ENCODE measurements at places on chromosomes 16 and 17.

DNA sequence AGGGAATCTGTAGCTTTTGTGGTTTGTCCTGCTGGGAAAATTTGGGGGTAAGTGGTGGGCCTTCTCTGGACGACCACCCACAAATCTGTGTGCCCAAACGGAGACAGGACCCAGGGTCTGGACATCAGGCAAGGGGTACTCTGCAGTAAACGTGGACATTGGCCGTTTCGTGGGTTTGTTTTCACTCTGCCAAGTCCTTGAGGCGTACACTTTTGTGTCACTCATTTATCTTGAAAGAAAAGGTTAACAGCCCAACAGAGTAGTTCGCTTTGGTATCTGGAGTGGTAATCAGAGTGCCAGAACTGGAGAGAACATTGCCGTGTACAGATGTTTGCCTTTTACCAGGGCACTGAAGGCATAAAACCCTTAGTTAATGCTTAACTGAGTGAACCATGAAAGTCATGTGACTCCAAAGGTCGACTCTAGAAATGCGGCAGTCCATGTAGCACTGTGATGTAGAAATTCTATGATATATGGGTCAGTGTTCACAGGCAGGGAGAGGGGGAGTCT, 15.4 kb downstream of the NAA60 start:
- no peak for DNase-seq

- DNase-seq, result no peak
Observed at GRCh38 chr16:67397812-67398545, 4.7 kb upstream of the TPPP3 start.

- DNase-seq, result no peak
Observed at GRCh38 chr16:75262104-75262799, 10.8 kb upstream of the BCAR1 start.

DNA sequence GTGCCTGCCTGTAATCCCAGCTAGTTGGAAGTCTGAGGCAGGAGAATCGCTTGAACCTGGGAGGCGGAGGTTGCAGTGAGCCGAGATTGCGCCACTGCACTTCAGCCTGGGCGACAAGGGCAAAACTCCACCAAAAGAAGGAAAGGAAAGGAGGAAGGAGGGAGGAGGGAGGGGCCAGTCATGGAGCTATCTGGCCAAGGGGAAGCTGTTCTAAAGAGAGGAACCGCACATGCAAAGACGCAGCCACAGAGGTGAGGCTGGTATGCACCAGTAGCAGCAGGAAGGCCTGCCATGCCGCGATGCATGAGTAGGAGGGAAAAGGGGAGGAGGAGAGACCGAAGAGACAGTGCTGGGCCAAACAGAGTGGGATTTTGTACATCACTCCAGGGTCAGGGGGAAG, 35.9 kb downstream of the HSBP1 start:
- no peak for DNase-seq

GRCh38 chr17:14331982-14332298, 31.1 kb downstream of the HS3ST3B1 start:
- no peak for DNase-seq

DNA sequence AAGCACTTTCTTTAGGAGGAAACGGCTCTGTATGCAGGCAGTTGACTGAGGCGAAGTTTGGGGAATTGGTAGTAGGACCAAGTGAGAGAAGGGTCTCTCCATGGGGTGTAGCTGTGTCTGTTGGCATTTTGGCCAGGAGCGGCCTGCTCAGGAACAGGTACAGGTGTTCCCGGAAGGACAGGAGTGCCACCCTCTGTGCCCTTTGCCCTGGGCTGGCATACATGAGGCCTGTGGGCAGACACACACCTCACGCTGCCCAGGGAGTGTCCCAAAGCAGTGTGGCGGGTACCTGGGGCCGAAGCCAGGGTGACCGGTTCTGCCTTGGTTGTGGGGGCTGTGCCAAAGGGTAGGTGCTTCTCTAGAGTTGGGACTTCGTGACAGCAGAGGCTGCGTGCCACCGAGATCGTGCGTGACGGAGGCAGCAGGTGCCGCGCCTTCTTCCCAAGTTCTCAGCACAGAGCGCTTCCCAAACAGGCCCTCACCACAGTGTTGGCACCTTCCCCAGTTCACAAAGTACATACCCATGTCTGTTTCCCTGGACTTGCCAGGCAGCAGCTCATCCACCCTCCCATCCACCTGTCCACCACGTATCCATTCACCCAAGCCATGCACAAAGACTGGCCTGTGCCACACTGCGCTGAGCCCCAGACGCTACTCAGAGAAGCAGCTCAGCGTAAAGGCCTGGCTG, 19.9 kb upstream of the TCF25 start:
- DNase-seq, result no peak

- DNase-seq, result no peak
Observed at GRCh38 chr16:23248261-23249194, 53.6 kb upstream of the SCNN1B start.

DNA sequence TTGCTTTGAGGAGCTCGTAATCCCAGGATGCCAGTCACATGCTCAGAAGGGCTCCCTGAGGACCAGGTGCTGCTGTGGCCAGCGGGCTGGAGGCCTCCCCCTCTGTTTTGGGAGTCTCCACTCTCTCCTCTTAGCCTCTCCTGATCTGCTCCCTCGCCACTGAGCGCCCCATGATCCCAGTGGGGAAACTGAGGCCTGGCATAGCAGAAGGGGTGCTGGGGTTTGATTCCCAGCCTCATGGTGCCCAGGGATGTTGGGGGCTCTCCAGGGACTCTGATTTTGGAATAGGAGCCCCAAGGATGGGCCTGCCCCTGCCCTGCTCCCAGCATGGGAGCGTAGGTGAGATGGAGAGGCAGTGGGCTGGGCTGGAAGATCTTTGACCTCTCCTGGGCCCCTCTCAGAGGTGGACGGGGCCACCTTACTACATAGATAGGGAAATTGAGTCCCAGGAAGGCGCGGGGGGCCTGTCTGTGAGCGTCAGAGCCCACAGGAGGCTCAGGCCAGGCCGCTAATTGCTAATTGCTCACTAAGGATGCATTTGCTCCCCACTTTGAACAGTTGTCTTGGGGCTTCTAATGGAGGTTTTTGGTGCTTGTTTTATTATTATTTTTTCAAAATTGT, 525 bp upstream of the ADCY7 start:
- DNase-seq, result no peak

DNA sequence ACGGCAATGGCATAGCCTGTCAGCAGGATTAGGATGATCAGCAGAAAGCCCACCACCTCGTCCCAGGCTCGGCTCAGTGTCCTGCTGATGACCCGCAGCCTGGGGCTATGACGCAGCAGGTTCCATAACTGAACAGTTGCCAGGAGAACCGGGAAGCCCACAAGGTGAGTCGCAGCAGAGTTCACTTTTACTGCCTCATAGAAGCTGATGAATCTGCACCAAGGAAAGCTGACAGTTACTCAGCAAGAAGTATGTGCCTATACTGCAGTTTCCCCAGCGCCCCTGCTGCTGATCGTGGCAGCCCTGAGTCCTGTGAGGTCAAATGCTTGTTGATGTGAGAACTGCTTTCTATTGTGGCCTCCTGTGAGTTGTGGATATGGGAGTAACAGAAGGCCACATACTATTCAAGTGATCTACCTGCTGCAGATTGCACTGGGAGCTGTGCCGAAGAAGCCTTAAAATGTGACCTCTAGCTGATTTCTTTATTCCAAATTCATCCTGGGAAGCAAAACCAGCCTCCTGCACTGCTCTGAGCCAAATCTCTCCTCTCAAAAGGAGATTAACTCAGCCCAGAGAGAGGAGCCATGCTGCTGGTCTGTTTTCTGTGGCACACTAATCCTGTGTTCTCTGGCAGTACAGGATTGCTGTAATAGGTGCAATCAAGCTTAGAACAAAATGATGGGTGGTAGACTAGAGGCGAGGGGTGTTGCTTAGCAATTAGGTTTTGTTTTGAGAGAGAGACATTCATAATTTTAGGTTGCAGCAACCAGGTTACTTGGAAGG, 38.8 kb downstream of the IST1 start:
- DNase-seq, result no peak

- DNase-seq, result no peak
Observed at GRCh38 chr16:66670691-66671388, 25.7 kb downstream of the CMTM4 start.

GRCh38 chr17:2101448-2102257, 46.8 kb downstream of the HIC1 start:
- no peak for DNase-seq

DNA sequence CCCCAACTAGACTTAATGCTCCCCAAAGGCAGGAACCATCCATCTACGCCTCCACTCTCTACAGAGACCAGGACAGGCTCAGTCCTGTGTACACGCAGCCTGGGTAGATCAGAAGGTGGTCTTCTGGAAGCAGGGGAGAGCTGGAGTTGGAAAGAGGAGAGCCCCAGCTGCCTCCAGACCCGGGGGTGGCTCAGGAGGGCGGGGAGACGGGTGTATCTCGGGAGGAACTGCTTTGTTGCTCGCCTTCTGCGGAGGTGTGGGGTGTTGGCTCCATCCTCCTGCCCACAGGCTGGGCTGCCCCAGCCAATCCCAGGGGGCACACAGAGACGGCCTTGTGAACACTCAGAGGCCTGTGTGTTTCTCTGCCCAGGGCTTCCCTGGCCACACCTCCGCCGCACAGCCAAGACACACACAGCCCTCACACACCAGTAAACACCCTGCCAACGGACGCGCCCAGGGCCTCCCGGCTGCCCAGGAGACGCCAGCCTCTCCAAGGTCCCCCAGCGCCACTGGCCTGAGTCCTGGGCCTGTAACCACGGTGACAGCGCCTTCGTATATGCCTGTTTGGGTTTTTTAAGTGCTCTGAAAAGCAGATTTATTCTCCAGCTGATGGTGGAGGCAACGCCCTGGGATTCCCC, 143.4 kb upstream of the CDC42EP4 start:
- no peak for DNase-seq

- DNase-seq, result no peak
Observed at GRCh38 chr17:8946476-8946875, 19.0 kb downstream of the PIK3R5 start.

- no peak for DNase-seq
Observed at GRCh38 chr17:37218849-37219248, 156.9 kb upstream of the C17orf78 start.

GRCh38 chr16:17359788-17360390, 110.9 kb downstream of the XYLT1 start:
- DNase-seq, result no peak

DNA sequence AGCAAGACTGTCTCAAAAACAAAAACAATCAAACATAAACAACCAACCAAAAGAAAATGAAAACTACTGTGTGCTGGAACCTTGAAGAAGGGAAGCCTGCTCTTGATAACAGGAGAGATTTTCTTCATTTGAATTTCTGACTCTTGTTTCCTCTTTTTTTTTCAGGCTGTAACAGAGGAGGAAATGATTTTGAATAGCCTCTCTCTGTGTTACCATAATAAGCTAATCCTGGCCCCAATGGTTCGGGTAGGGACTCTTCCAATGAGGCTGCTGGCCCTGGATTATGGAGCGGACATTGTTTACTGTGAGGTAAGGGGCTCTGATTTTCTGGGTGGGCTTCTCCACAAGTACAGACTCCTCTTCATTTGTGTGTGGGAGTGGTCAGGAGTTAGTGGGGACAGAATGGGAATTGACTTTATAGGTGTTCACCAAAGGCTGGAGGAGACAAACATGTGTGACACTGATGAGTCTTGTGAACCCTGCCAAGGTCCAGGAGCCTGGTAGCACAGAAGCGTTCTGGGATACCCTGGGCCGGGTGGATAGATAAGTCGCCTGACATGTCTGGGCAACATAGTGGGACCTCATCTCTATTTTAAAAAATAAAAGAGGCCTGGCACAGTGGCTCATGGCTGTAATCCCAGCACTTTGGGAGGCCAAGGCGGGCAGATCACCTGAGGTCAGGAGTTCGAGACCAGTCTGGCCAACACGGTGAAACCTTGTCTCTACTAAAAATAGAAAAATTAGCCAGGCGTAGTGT, 14.9 kb downstream of the DUS2 start:
- DNase-seq, result no peak

DNA sequence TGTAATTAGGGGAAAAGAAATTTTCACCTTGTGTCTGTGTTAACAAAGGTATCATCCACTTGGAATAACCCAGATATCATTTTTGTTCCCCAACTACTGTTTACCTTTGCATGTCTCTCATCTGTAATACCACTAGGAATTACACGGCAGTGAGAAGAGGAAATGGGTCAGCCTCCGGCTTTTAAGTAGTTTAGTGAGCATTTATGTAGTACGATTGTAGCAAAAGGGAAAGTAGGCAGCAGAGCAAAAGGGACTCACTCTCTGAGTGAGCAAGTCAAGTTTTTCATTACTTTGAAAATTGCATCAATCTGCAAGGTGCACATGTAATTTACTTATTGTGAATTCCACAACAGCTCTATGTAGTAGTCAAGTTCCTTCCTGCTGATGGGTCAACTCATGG, 11.2 kb downstream of the PHF12 start:
- no peak for DNase-seq

Data from activated T-helper 1 cell treated with anti-CD3 and anti-CD28 coated beads, Interleukin-2, amount 50 U/mL, for 16 hours (primary cell).